ENCODE measurements at places on chromosomes 16 and 17.

- DNase-seq: no peak
Measured at GRCh38 chr17:55320594-55321426, 56.0 kb downstream of the HLF start.

DNA sequence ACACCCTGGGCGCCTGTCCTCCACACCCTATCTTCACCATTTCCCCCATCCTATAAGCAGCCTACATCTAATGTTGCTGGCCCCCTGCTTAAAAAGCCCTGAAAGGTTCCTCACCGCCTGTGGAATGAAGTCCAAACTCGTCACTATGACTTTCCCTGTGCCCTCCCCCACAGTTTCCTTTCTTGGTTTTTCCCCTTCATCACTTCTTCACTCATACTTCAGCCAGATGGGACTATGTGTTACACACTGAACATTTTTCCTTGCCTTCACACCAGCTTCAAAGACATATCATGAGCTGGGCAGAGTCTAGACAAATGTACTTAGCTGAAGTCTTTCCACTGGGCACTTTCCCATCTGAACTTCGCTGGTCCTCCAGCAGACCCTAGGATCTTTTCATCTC lies 1.5 kb upstream of the MARCHF10 start:
- DNase-seq: no peak

DNA sequence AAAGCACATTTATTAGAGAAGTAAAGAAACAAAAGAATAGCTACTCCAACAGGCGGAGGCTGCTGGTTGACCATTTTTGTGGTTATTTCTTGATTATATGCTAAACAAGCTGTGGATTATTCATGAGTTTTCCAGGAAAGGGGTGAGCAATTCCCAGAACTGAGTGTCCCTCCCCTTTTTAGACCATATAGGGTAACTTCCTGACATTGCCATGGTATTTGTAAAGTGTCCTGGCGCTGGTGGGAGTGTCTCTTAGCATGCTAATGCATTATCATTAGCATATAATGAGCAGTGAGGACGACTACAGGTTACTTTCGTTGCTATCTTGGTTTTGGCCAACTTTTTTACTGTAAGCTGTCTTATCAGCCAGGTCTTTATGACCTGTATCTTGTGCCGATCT lies 12.2 kb upstream of the HS3ST4 start:
- DNase-seq: no peak

- DNase-seq: no peak
Measured at GRCh38 chr16:58026705-58027160, 1.2 kb downstream of the MMP15 start.

- peak; percentile 32 for DNase-seq
Measured at GRCh38 chr17:75514299-75514918, 928 bp downstream of the CASKIN2 start.

- no peak for DNase-seq
Measured at GRCh38 chr17:57050306-57050705, 34.7 kb upstream of the AKAP1 start.

- no peak for DNase-seq
Measured at GRCh38 chr17:28364665-28365363, at the start of gene SEBOX. Gene SEBOX (minus strand): TSS chr17:28365199. CDS start chr17:28365151, 48 bp downstream.

DNA sequence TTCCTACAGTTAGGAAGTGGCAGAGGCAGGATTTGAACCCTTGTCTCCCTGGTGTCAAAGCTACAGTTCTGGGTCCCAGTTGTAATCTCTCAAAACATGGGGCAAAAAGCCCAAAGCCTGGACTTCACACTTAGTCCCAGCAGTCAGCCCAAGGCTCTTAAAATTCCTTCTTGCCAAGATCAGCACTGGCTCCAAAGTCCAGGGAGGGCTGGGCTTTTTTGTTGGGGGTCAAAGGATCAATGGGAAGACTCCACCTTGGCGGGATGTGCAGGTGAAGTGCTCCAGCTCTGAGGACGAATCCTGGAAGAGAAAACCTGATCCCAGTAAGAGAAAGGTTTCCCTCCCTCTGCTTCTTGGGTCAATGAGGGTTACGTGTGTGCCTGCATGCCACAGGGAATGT lies 195.5 kb downstream of the HAPSTR1 start:
- DNase-seq: no peak

DNA sequence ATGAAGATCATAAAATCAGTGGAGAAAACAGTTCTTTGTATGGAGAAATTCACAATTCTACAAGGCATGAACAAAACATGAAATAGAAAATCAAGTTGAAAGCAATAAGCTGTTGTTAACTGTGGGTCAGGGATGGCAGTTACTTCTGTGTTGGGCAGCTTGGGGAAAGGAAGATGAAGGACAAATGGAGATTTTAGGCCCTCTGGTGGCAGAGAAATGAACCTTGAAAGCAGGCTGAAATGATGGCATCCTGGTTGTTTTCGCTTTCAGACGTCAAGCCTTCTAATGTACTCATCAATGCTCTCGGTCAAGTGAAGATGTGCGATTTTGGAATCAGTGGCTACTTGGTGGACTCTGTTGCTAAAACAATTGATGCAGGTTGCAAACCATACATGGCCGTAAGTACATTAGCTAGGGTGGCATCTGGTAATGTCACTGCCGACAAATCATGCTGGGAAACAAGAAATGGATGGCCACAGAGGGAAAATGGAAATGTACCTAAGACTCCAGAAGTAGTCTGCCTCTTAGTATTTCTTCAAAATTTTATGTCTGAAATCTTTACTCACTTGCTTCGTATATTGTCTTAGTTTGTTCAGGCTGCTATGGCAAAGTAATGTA lies 108.9 kb downstream of the MAP2K6 start:
- peak; percentile 27 for DNase-seq

DNA sequence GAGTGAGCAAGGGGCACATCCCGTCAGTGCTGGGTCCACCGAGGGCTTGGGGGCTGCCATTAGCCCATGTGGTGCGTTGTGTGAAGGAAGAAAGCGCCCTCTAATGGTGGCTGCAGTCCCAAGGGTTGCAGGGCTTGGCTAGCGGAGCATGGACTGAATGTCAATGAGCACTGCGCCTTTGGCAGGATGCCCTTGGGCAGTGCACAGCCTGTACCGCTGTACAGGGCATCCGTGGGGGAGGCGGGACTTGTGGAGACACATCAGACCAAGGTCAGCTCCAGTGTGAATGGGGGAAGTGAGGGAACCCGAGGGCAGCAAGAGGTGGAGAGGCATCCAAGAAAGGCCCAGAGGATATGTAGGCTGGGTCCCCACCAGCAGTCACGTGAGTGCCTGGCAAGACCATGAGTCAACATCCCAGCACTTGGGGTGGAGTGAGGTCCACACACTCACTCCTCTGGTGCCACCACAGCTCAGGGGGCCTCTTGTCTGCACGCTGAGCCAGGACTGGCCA lies 75.5 kb upstream of the MED9 start:
- peak; percentile 29 for DNase-seq

DNA sequence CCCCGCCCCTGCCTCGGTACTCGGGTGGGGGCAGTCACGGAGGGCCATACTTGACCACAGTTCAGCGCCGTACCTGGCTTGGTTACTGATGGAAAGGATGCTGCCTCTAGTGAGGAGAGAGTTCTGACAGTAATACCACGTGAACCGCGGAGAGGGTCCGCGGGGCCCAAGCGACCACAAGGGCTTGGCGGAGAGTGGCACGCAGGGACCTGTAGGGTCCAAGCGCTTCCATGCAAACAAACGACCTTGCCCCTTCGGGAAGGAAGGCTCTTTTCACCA lies 9.2 kb downstream of the KDM6B start:
- DNase-seq: no peak

DNA sequence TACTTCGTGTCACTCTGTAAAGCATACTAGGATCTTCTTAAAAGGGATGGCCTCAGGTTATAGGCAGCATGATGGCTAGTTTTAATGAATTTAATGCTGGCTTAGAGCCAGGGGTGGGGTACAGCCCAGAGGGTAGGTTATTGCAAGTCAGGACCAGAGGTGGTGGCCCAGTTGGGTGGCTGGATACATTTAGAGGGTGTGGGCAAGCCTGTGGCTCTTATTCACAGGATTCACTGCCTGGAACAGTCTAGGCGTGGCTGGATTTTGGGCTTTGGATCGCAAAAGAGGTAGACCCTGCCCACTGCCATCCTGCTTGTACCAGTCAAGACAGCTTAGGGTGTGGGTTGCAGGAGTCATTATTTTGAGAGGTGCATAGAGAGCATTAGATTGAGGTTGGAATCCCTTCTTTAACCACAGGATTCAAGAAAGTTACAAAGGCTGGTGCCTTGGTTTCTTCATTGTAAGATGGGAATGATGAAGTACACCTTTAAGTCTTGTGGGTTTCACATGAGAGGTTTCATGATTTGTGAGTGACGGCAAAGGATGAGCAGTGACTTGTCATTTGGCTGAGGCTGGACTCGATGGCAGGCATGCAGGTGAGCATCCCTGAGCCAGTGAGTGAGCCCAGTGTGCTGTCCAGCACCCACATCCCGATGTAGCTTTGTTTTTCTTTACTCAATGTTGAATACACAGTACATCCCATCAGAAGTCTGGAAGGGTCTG lies 85.2 kb downstream of the KSR1 start:
- no peak for DNase-seq

DNA sequence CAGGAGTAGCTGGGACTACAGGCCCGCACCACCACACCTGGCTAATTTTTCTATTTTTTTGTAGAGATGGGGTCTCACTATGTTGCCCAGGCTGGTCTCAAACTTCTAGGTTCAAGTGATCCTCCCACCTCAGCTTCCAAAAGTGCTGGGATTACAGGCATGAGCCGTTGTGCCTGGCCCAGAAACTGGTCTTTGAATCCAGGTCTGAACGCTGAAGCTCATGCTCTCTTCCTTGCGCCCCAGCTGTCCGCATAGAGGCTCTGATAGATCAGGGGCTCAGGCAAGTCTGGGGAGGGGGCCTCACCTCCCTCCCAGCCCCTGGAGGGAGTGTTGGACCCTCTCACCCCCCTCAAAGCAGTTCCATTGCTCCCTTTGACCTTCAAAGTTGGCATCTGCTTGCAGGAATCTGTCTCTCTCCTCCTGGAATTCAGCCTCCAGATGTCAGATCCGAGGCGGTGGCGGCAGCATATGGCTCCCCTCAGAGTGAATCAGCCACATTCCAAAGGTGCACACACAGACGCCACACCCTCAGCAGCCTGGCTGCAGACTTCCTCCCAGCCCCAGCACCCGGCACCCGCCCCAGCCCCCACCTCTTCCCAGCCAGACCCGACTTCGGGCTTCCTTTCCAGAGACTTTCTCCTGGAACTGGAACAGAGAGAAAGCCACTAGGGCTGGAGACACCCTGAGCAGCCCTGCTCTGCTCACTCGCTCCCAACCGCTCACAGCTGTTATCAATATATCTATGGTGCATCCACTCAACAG lies 16.9 kb upstream of the GLIS2 start:
- peak; percentile 86 for DNase-seq

- no peak for DNase-seq
Measured at GRCh38 chr17:62941358-62941991, 24.6 kb upstream of the TANC2 start.

DNA sequence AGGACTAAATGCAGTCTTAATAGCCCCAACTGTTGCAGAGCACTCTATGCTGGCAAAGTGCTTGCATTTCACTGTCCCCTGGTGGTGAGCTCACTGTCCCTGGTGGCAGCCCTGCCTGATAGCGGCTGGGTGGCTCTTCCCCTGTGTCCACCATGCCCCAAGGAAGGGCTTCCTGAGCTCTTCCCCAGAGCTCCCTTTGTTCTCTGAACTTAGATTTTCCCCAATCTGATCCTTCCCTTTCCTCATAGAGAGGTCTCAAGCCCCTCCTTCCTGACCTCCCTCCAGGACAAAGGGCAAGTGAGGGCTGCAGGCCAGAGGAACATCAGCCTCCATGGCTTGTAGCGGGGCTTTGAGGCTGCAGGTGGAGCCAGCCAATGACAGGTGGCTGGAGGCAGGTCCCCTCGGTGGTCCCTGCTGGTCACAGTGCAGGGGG lies 17.0 kb downstream of the BEAN1 start:
- DNase-seq: no peak

DNA sequence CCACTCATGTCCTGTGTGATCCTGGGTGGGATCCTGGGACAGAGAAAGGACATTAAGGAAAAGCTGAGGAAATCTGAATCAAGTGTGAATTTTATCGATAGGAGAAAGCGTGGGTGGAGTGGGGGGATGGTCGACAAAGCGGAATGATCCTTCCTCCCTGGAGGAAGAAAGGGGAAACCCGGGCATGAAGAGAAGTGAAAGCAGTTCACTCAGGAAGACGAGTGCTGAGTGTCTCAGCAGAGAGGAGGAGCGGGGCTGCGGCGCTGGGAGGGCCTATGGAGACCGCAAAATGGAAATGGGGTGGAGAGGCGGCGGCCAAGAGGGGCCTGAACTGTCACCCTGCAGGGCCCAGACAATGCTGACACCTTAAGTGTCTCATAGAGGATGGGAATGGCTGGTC lies 8.7 kb downstream of the ZDHHC7 start:
- DNase-seq: peak; percentile 73

DNA sequence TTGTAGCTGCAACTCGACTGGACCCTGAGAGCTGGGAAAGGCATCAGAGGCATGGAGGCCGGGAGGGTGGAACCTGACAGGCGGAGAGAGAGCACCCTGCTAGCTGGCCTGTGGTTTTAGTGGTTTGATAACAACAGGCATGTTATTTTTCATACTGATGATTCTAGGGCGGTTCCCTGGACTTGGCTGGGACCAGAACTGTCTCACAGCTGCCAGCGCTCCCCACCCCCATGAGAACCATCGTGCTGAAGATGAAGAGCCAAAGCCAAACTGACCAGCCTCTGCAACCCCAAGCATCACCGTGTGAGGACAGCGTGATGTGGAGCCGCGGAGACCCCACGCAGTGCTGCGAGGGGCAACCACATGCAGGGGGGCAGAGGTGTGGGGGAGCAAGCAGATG lies 28.5 kb downstream of the MXRA7 start:
- no peak for DNase-seq

- DNase-seq: no peak
Measured at GRCh38 chr16:89155851-89156739, 15.5 kb upstream of the CDH15 start.

GRCh38 chr16:49471038-49471727 lies 97.6 kb downstream of the C16orf78 start:
- DNase-seq: no peak

GRCh38 chr16:400061-400591 lies 1.6 kb upstream of the DECR2 start:
- no peak for DNase-seq

DNA sequence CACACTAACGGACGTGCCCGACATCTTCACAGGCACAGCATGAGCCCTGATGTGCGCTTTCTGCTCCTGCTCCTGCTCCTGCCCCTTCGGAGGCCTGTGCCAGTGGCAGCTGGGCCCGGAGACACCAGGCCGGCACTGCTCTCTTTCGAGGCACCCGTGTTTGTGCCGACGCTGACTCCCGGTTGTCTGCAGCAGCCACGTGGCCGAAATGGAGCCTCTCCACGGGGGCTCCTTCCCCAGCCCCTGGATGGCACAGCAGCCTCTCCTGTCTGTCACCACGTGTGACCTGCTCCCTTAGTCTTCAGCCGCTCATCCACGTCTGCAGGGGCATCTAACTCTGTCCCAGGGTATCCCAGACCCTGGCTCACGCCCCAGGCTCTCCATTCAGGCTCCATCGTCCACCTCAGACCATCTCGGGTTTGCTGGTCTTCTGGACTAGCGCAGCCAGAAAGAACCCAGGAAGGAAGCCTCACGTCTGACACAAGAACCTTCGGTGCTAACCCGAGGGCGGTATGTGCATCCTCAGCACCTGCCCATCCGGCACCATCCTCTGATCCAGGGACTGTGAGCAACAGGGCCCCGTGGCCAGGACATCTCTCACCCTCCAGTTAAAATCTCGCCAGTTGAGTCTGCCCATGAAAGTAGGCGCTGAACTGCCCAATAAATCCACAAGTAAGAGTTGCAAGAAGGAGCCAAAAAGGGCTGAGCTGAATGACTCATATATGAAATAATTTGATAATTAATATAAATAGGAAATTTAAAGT lies 4.2 kb upstream of the RPH3AL start:
- DNase-seq: no peak

- no peak for DNase-seq
Measured at GRCh38 chr17:17886726-17887125, 49.9 kb upstream of the SREBF1 start.

GRCh38 chr17:78012428-78012827 lies 53.9 kb downstream of the TNRC6C start:
- no peak for DNase-seq
